ENCODE measurements at places on chromosomes 6 and 20. TPM values are rescaled to one million over a fixed set of nuclear protein-coding genes. Genes with fewer than 3 reads are reported as not detected.

GRCh38 chr6:79657238-79657637 is 26.1 kb downstream of the SH3BGRL2 start:
- DNase-seq, result no peak
- H3K27ac ChIP-seq, result no peak overlapping the region
- H3K4me1 ChIP-seq, result no peaks in the 10 kb centered on the region
- H3K4me3 ChIP-seq, result no peak overlapping the region
- H3K36me3 ChIP-seq, result no peaks in the 10 kb centered on the region

GRCh38 chr6:117456250-117456649 is 26.2 kb upstream of the DCBLD1 start:
- DNase-seq, result no peak
- no peaks in the 10 kb centered on the region for H3K36me3 ChIP-seq
- H3K4me1 ChIP-seq, result no peaks in the 10 kb centered on the region
- no peak overlapping the region for H3K27ac ChIP-seq
- no peaks in the 10 kb centered on the region for H3K27me3 ChIP-seq
- H3K4me3 ChIP-seq, result no peak overlapping the region

GRCh38 chr20:19881080-19881840 is 123.2 kb downstream of the RIN2 start:
- H3K36me3 ChIP-seq, result no peaks in the 10 kb centered on the region
- no peak for DNase-seq
- H3K4me1 ChIP-seq, result peaks cover 25% of the 10 kb centered on the region

DNA sequence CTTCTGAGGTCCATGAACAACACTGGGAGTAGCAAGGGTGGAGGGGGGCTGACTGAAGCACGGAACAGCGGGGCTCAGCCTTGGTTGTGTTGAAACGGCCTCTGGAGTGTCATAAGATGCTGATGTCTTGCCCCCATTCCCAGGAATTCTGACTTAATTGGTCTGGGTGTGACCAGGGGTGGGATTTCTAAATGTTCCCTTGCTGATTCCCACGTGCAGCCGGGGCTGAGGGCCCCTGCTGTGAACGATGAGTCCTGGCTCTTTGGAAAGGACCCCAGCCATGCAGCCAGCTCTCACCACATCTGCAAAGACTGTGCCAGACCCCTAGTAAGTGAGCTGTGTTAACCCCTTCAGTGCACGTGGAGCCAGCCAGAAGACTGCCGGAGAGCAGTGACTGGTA is 28.6 kb upstream of the FAM50B start:
- H3K4me1 ChIP-seq, result peaks cover 3% of the 10 kb centered on the region
- no peaks in the 10 kb centered on the region for H3K27me3 ChIP-seq
- no peaks in the 10 kb centered on the region for H3K36me3 ChIP-seq
- no peak overlapping the region for H3K4me3 ChIP-seq

The PPARD gene
- polyA plus RNA-seq, result 39.8 TPM
